Camera-type eye (tissue), 1 donor: ENCODE measurements at places on chromosomes 3 and 15. TPM values are rescaled to one million over a fixed set of nuclear protein-coding genes. Genes with fewer than 3 reads are reported as not detected.

The CHL1 gene
- total RNA-seq: 78.5 TPM

The PPP1R14D gene
- total RNA-seq: not detected

The GPR27 gene
- 9.1 TPM for total RNA-seq

The C3orf80 gene
- 0.66 TPM for total RNA-seq

The CNTN3 gene
- 22.3 TPM for total RNA-seq

The PRR20G gene
- not detected for total RNA-seq

The MST1R gene
- 1.8 TPM for total RNA-seq

The ADPRH gene
- 3.4 TPM for total RNA-seq

The P3H2 gene
- 46.3 TPM for total RNA-seq

The GOLGA8S gene
- 0.82 TPM for total RNA-seq

The DALRD3 gene
- total RNA-seq: 42.4 TPM

The GPR87 gene
- total RNA-seq: 1.3 TPM

The DZIP1L gene
- 43.1 TPM for total RNA-seq

The SEMA3B gene
- total RNA-seq: 107 TPM

The STRC gene
- total RNA-seq: 5.1 TPM

The NPAP1 gene
- 0.27 TPM for total RNA-seq

The CFAP44 gene
- 16.9 TPM for total RNA-seq

The SPRED1 gene
- 48.4 TPM for total RNA-seq

The C3orf18 gene
- total RNA-seq: 22.7 TPM

The ARHGEF3 gene
- 33.0 TPM for total RNA-seq

The HHLA2 gene
- total RNA-seq: not detected

The COLQ gene
- total RNA-seq: 5.0 TPM

The ZNF106 gene
- total RNA-seq: 121 TPM

The ANKRD34C gene
- total RNA-seq: 0.22 TPM

The TATDN2 gene
- 24.5 TPM for total RNA-seq

The IQCF5 gene
- total RNA-seq: not detected

The C2CD4A gene
- total RNA-seq: not detected

The CPA3 gene
- 8.6 TPM for total RNA-seq

The EPHA3 gene
- total RNA-seq: 70.5 TPM

The PPP2R3A gene
- 25.5 TPM for total RNA-seq

The EFHB gene
- 1.8 TPM for total RNA-seq

The SEMA7A gene
- total RNA-seq: 14.7 TPM

The C3orf85 gene
- total RNA-seq: not detected

The TRPC1 gene
- total RNA-seq: 55.5 TPM

The SPINK8 gene
- not detected for total RNA-seq

The C3orf49 gene
- total RNA-seq: not detected

The TMEM212 gene
- not detected for total RNA-seq

The EIF4E3 gene
- total RNA-seq: 17.3 TPM

The SLC35G2 gene
- total RNA-seq: 13.6 TPM

The ADAMTS17 gene
- total RNA-seq: 24.5 TPM

The LSMEM2 gene
- total RNA-seq: 1.4 TPM

The TMCO5A gene
- total RNA-seq: not detected

The MYO5C gene
- total RNA-seq: 18.4 TPM

The PRSS50 gene
- total RNA-seq: 1.2 TPM

The SLC22A13 gene
- 0.27 TPM for total RNA-seq

The C3orf52 gene
- total RNA-seq: 2.1 TPM

The RFC4 gene
- 39.2 TPM for total RNA-seq

The PLOD2 gene
- total RNA-seq: 77.2 TPM

The MINAR1 gene
- total RNA-seq: 20.5 TPM

The TUSC7 gene
- total RNA-seq: not detected

The ASB7 gene
- 20.9 TPM for total RNA-seq

The CEP152 gene
- total RNA-seq: 7.9 TPM

The GASK1A gene
- 24.4 TPM for total RNA-seq

The GCSAM gene
- 0.99 TPM for total RNA-seq

The PLS1 gene
- 11.1 TPM for total RNA-seq

The FEZF2 gene
- 14.3 TPM for total RNA-seq

The ECE2 gene
- 2.0 TPM for total RNA-seq

The NAA50 gene
- 107 TPM for total RNA-seq

The CASR gene
- 0.05 TPM for total RNA-seq
